ENCODE measurements at places on chromosomes 13 and 19.
A peak's percentile ranks its signal among the peaks of the same experiment; 100 is the strongest.

- no peak for DNase-seq
Measured at GRCh38 chr19:7729831-7730285, 2.1 kb downstream of the CLEC4G start.

GRCh38 chr19:14530005-14530348 is 583 bp downstream of the TECR start:
- DNase-seq: peak; percentile 94

DNA sequence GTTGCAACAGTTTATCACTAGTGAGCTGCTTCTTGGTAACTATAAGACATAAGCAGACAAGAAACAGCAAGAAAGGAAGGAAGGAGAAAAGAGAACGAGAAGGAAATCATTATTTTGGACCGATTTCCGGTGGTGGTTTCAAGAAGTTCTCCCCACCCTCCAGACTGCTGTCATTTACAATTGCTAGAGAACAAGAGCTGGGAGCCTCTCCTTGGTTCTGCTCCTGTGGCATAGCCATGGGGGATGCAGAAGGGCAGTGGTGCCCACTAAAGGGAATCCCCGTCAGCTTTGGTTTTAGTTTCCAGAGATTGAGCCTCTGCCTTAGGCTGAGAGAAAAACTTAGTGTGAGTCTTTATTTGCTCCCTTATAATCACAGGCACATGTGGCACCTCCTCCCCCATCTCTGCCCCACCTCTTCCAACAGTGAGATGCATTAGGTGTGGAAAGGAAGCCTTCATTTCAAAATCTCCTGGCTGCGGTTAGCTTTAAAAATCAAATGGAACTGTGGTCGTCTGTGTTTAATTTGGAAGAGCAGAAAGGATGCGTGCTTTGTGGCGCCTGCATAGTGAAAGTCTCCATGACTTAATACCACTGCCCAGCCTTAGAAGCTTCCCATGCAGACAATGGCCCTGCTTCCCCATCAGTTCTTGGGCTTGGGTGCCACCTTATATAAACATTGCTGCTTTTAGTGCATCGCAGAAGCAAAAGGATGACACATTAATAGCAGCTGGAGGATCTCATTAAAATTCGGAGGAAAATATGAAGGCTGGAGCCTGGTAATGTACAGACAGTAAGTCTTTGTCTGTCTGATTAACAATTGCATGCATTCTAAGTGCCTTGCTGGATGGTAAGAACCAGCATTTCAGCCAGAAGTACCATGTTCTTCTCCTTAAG is 25.0 kb downstream of the LRCH1 start:
- no peak for DNase-seq

GRCh38 chr19:8488365-8488764 is 14.1 kb downstream of the PRAM1 start:
- DNase-seq: no peak

DNA sequence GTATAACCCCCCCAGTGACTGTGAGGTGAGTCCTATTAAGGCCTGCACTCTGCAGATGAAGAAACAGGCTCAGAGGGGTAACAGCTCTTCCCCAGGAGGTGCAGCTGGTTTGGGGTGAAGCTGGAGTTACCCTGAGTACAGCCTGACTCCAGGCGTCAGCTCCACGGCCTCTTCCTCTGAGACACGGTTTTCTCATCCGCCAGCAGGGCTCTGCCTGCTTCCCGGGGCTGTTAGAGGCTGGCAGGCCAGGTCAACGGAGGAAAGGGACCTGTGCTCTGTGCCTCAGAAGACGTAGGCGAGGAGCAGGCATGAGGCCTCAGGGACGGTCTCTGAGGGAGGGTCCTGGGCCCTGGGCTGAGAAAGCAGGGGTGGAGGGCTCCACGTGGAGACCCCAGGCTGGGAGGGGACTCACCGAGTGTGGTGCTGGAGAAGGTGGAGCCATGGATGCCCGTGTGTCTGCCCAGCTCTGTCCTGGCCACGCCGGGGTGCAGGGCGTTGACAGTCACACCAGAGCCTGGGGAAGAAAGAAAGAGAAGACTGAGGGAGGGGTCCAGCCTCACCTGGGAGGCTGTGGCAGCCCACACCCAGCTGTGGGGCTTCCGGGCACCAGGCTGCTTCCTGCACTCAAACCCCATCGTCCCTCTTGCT is 9.0 kb upstream of the GP6 start:
- no peak for DNase-seq

GRCh38 chr19:39417463-39418181 is 5.2 kb downstream of the PLEKHG2 start:
- DNase-seq: no peak

- peak; percentile 84 for DNase-seq
Measured at GRCh38 chr13:40381935-40382764, 284.3 kb downstream of the FOXO1 start.

Measured in vagina (tissue), 2 donors.